ENCODE measurements at places on chromosomes 5 and 9. TPM values are rescaled to one million over a fixed set of nuclear protein-coding genes. Genes with fewer than 3 reads are reported as not detected.

GRCh38 chr9:107751567-107752210 is 262.1 kb upstream of the KLF4 start:
- no peak overlapping the region for H3K4me3 ChIP-seq
- H3K4me1 ChIP-seq: no peaks in the 10 kb centered on the region
- peaks cover 3% of the 10 kb centered on the region for H3K27me3 ChIP-seq
- no peak overlapping the region for H3K27ac ChIP-seq
- DNase-seq: no peak

DNA sequence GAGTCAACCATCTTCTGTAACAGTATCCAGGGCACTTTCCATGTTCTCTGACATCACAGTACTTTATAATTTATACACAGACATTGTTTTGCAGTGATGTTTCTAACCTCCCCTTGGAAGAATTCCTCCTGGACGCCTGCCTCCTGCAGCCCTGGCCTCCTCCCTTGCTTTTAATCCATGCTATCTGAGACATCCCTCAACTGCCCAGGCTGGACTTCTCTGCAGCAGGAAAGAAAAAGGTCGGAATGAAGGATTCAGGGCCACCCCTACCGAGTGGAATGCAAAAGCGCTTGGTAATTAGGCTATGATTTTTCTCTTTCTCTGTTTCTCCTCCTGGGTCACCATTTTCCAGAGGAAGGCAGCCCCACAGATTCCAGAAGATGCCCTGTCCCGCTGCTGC is 47.0 kb upstream of the SHC3 start:
- no peak overlapping the region for H3K27ac ChIP-seq
- peaks cover 2% of the 10 kb centered on the region for H3K4me1 ChIP-seq
- no peak for DNase-seq
- H3K27me3 ChIP-seq: peaks cover 50% of the 10 kb centered on the region
- no peak overlapping the region for H3K4me3 ChIP-seq

The MGAT1 gene
- 101 TPM for total RNA-seq

The FOXD4L6 gene
- not detected for total RNA-seq
